ENCODE measurements at places on chromosomes 7 and 10.

DNA sequence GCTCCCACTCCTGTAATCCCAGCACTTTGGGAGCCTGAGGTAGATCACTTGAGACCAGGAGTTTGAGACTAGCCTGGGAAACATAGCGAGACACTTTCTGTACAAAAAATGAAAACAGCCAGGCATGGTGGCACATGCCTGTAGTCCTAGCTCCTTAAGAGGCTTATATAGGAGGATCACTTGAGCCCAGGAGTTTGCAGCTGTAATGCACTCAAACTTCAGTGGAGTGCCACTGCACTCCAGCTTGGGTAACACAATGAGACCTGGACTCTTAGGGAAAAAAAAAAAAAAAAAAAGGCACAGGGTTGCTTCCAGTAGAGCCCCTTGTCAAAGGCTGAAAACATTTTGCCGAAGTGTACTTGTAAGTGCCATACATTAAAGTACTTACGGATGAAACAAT, 195.3 kb downstream of the PHTF2 start:
- H3K4me3 ChIP-seq: no peak overlapping the region
- H3K27ac ChIP-seq: no peak overlapping the region
- H3K36me3 ChIP-seq: peaks cover 5% of the 10 kb centered on the region
- peaks cover 2% of the 10 kb centered on the region for H3K4me1 ChIP-seq

- H3K36me3 ChIP-seq: no peaks in the 10 kb centered on the region
- H3K4me3 ChIP-seq: no peak overlapping the region
These were observed 162.4 kb downstream of the NOC3L start for GRCh38 chr10:94200146-94200837.

GRCh38 chr10:25481467-25481866, 306.7 kb downstream of the GPR158 start:
- no peak overlapping the region for H3K4me3 ChIP-seq
- H3K27ac ChIP-seq: no peak overlapping the region
- no peak for DNase-seq
- no peaks in the 10 kb centered on the region for H3K27me3 ChIP-seq

- no peak overlapping the region for H3K27ac ChIP-seq
- no peak overlapping the region for H3K4me3 ChIP-seq
- H3K4me1 ChIP-seq: no peaks in the 10 kb centered on the region
- DNase-seq: no peak
- no peaks in the 10 kb centered on the region for H3K27me3 ChIP-seq
These were observed 537.4 kb upstream of the SORCS1 start for GRCh38 chr10:107701943-107702342.

- no peak overlapping the region for H3K27ac ChIP-seq
- peaks cover 7% of the 10 kb centered on the region for H3K4me1 ChIP-seq
- peaks cover 10% of the 10 kb centered on the region for H3K27me3 ChIP-seq
- no peak for DNase-seq
- H3K36me3 ChIP-seq: peaks cover 2% of the 10 kb centered on the region
- no peak overlapping the region for H3K4me3 ChIP-seq
These were observed 5.4 kb upstream of the FAM170B start for GRCh38 chr10:49139028-49139845.

DNA sequence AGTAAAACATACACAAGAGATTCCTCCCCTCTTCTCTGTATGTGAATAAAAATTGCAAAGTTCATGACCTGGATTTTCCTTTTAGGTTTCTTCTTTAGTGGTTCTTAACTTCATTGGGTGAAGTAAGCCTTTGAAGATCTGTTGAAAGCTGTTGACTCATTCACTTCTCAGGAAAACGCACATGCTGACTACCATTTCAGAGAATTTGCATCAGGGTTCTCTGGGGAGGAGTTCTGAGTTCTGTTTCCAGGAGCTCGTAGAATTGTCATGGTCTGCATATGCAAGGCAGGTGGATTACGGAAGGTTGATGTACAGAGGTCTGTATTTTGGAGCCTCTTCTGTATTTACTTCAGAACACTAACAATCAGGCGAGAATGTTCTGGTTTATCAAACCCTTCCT, 962 bp upstream of the SLC26A4 start:
- H3K4me1 ChIP-seq: peaks cover 21% of the 10 kb centered on the region
- H3K4me3 ChIP-seq: peak overlapping the region; percentile 91
- peaks cover 40% of the 10 kb centered on the region for H3K27me3 ChIP-seq

DNA sequence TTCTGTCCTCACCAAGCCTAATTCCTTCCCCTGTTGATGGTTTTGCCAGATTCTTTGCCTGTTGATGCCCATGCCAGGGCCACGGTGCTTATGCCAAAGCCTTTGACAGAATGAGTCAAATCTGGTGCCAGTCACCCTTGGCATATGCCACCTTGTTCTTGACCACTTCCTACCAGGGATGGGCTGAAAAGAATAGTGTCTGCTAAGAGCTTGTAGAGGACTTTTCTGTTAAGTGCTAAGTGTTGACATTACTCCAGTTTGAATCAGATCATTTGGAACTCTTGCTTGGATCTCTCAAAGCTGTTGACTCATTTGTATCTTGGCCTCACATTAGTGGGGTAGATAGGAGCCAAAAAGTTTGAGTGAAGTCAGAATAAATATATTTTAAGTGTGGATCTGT, 661.2 kb downstream of the AUTS2 start:
- no peaks in the 10 kb centered on the region for H3K4me1 ChIP-seq
- no peaks in the 10 kb centered on the region for H3K36me3 ChIP-seq
- H3K27me3 ChIP-seq: no peaks in the 10 kb centered on the region
- H3K27ac ChIP-seq: no peak overlapping the region

DNA sequence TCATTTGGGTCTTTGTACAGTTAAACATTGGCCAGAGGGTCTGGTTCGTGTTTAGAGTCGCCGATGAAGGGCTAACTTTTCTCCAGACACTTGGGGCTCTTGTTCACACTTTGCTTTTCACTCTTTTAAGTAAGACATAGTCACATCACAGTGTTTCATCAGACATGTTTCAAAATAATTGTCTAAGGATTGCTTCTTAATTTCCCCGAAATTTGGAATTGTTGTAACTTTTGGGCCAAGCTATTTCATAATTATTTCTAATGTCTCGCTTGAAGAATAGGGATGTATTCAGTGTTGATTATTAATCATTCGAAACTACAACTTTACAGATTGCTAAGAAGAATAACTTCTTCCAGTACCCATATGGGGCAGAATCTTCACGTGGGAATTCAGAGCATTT, 92.8 kb downstream of the TCF7L2 start:
- H3K4me1 ChIP-seq: no peaks in the 10 kb centered on the region
- H3K27ac ChIP-seq: no peak overlapping the region
- H3K27me3 ChIP-seq: peaks cover 18% of the 10 kb centered on the region
- no peak for DNase-seq

DNA sequence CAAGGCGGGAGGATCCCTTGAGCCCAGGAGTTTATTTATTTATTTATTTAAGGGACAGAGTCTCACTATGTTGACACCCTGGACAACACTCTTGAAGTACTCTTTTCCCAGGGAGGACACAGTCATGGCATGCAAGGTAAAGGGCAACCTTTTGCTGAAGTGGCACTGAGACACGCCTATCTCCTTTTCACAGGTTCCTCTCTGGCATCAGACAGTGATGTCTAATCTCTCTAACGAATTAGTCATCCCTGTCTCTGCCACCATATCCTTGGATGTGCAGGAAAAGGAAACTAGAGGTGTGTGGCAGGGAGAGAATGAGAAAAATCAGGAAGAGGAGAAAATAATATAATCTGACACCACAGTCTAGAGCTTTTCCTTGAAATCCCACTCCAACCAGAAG, 19.5 kb downstream of the CPVL start:
- no peak for DNase-seq
- no peaks in the 10 kb centered on the region for H3K4me1 ChIP-seq
- H3K27ac ChIP-seq: no peak overlapping the region
